MM.1S (cell line): ENCODE measurements at places on chromosomes 3 and 15.

GRCh38 chr3:194268654-194269512, 82.2 kb downstream of the CPN2 start:
- DNase-seq: no peak

GRCh38 chr3:189710620-189711402, 79.6 kb downstream of the TP63 start:
- DNase-seq: no peak

DNA sequence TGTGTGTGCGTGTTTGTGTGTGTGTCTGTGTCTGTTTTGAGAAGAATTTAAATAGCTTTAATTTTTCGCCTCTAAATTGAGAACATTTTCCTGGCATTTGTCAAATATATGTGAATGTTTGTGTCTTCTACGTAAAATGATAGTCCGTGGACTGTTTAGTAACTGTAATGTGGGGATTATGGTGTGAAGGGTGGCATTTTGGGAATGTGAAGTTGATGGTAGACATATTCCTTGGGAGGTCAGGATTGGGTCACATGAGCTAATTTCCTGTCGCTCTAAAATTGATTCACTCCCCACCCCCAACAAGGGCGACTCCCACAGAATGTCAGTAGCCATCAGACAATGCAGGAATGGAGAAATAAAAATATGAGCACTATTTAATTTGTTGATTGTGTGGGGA, 107.3 kb downstream of the ITPR1 start:
- DNase-seq: no peak

DNA sequence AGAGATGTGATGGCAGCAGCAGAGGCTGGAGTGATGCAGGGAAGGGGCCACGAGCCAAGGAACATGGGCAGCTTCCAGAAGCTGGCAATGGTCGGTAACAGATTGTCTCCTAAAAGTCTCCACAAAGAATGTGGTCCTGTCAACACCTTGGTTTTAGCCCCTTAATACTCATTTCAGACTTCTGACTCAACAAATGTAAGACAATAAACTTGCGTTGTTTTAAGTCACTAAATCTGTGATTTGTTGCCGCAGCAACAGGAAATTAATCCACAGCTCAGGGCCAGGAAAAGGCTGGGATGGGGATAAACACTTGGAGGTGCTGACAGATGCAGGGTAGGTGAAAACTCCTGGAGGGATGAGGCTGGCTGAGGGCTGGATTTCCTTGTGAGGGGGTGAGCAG, 69.9 kb downstream of the OXNAD1 start:
- DNase-seq: no peak

GRCh38 chr3:157088601-157089454, 71.1 kb downstream of the CCNL1 start:
- DNase-seq: peak; percentile 99

GRCh38 chr3:48226939-48227338, 3.6 kb downstream of the CAMP start:
- DNase-seq: no peak

GRCh38 chr3:107633327-107634098, 110.8 kb downstream of the BBX start:
- DNase-seq: peak; percentile 63

- no peak for DNase-seq
Measured at GRCh38 chr3:126087552-126088175, 3.7 kb upstream of the SLC41A3 start.

DNA sequence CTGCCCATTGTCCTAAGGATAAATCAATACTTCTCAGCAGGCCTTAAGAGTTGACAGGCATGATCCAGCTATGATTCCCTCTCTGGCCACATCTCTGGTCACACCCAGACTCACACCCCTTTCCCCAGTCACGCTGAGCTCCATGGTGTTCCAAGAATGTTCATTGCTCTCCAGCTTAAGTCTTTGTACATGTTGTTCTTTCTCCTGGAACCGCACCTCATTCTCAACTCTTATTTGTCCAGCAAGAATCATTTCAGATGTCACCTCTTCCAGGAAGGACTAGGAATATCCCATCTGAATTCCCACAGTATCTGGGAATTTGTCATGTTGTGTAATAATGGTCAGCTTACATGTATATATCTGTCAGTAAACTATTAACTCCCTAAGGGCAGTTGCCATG, 118.3 kb upstream of the GALNT15 start:
- no peak for DNase-seq

- DNase-seq: peak; percentile 44
Measured at GRCh38 chr3:187041362-187042307, 97.7 kb downstream of the RPL39L start.

DNA sequence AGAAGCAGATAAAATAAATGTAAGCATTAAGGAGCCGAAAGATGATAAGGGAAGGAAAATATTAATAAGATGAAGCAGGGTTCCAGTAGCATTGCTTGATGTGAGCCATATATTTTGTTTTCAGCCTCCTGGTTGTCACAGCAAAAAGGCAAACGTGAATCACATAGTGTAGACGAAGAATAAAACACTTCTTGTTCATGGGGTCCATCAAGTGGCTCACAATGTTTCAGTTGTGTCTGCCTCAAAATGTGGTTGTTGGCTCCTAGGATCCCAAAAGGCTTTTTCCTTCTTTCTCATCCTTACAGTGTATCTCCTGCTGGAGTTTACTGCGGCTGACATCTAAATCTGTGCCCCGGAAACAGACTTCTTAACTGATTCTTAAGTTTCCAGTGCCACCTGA, 195.1 kb downstream of the GHSR start:
- DNase-seq: no peak

DNA sequence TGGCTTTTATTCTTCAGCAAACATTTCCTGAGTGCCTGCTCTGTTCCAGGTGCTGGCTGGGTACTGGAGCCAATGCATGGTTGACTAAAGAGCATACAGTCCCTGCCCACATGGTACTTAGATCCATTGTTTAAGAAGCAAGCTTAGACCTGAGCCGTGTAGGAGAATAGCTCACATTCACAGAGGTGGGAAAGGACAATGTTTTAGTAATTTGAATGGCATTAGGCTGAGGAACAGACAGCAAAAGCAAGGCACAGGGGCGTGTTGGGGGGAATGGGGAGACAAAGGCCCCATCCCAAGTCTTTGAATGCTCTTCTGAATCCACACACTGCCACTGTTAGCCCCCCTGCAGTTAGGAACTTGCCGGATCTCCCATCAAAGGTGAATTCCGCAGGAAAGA, 388.2 kb upstream of the RGMA start:
- no peak for DNase-seq

DNA sequence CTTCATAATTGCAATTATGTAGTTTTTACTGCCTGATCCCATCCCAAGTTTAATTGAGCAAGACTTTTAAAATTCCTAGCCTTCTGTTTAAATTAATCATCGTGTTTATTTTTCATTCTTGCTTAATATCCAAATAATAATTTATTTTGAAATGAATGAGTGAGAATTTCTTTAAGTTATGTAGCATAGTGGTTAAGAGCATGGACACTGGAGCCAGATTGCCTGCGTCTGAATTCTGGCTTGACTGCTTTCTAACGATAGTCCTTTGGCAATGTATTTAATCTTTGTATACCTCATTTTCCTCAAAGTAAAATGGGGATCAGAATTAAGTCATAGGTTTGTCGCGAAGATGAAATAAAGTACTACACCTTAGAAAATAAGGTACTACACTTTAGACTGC, 71.4 kb downstream of the LRRC49 start:
- no peak for DNase-seq

DNA sequence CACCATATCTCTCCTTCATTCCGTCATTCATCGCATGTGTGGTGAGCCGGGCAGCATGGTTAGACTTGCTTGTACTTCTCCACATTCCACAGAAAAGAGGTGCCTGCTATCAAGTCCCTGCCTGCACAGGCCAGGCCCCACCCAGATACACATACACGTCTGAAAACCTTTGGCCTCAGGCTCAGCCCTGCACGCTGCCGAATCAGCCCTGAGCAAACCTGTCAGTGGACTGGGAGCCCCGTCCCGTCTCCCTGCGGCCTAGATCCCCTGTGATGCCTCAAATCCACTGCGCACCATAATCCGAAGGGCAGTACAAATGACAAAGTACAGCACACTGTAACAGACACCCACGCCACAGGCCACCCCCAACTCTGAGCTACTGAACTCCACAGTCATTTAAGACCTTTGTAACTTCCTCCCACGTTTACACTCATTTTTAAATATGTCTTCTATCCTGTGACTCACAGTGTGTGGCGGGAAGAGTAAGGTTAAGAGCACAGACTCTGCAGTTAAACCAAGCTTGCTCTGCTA, 67.1 kb downstream of the MB21D2 start:
- DNase-seq: no peak

GRCh38 chr3:102715030-102715697, 280.3 kb downstream of the ZPLD1 start:
- DNase-seq: no peak

- no peak for DNase-seq
Measured at GRCh38 chr3:74009961-74010844, 385.5 kb upstream of the PDZRN3 start.

- DNase-seq: peak; percentile 58
Measured at GRCh38 chr15:48966595-48967301, 3.0 kb upstream of the SHC4 start.

GRCh38 chr15:51229907-51230330, 108.5 kb downstream of the CYP19A1 start:
- DNase-seq: peak; percentile 69

DNA sequence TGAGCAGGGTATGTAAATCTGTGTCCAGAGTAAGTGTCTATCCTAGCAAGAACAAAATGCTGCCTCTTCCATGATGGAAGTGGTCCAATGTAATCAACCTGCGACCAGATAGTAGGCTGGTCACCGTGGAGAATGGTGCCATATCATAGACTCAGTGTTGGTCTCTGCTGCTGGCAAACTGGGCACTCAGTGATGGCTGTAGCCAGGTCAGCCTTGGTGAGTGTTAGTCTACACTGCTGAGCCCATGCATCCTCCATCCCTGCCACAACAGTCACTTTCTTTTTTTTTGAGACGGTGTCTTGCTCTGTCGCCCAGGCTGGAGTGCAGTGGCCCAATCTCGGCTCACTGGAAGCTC, 69.3 kb downstream of the CHRD start:
- no peak for DNase-seq

GRCh38 chr3:86794361-86795065, 196.4 kb downstream of the VGLL3 start:
- no peak for DNase-seq

DNA sequence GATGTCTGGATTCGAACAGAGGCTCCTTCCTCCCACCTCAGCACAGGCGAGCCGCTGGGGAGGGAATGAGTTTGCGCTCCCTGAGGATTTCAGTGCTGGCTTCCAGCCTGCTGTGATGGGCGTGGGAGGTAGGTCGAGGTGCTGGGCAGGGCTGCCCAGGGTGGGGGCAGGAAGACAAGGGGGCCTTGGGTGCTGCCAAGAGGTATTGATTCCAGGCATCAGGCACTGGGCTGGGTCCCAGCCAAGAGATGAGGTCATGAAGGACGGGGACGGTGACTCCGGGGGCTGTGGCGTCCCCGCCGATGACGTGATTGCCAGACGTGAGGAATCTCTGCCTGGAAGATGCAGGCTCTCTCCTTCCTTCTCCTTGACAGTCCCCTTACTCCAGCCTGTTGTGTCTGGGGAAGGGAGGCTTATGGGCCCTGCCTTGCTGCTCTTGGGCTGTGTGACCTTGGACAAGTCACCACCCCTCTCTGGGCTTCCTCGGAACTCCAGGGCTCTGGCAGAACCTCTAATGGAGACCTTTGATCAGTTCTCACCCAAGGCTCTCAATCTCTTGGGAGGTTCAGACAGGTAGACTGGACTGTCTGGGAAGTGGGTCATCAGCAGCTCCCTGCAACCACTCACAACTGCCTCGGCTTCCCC, 116.8 kb downstream of the FBLN2 start:
- no peak for DNase-seq

DNA sequence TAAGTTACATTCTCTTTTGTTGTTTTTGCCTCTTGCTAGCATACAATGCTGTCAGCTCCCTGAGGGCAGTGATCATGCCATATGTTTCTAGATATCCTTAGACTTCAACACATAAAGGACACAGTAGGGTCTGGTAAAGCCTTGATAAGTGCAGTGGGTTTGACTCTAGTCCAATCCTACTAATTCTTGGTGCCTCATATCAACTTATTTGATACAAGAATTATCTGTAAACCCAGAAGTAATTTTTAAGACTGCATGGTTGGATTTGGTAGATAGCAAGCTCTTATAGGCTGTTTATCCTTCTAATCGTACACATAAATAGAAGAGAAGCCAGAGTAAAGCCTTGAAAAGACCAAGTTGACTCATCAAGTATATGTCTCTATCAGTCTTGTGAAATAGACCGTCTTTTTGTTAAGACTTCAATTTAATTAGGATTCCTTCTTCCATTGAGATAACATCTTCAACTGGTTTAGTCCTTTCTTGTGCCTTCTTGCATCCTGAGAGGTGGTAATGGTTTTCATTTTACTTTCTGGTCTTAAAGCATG, 265.6 kb upstream of the CDIN1 start:
- DNase-seq: no peak

- no peak for DNase-seq
Measured at GRCh38 chr15:91855241-91855640, 1.7 kb downstream of the SLCO3A1 start.

- DNase-seq: peak; percentile 72
Measured at GRCh38 chr3:79018671-79019136, 749.1 kb downstream of the ROBO1 start.

GRCh38 chr3:13718000-13718399, 161.9 kb downstream of the WNT7A start:
- DNase-seq: no peak

DNA sequence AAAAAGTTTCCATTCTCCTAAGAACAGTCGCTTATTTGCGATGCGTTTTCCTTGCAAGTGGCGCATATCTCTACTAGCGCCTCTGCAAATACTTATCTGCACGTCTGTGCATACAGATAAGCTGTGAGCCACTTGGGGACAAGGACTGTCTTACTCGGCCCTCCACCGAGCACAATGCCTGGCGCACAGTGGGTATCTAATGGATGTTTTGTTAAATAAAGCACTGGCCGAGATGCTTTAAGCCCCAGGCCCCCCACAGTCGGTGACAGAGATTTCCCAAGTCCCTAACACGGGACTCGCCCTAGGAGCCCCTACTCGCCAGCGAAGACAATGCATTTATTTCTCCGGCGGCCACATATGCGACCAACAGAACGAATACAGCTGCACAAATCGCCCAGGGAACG, 503 bp downstream of the HLTF start:
- peak; percentile 54 for DNase-seq

DNA sequence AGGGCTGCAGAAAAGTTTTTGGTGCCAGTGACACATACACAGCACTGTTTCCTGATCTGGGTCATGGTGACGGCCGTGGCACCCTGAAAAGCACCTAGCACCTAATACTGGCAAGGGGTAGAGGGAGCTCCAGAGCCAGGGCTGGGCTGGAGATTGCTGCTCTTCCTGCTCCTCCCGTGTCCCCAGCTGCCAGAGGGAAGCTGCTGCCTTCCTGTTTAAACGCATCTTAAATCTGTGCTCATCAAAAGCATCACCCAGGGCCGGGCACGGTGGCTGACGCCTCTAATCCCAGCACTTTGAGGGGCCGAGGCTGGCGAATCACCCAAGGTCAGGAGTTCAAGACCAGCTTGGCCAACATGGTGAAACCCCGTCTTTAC, 156.7 kb upstream of the MEF2A start:
- DNase-seq: no peak

GRCh38 chr15:67186226-67186649, 68.2 kb downstream of the AAGAB start:
- no peak for DNase-seq

GRCh38 chr3:166569589-166569988, 732.4 kb upstream of the BCHE start:
- no peak for DNase-seq

GRCh38 chr3:182450942-182451787, 342.1 kb upstream of the ATP11B start:
- no peak for DNase-seq

GRCh38 chr15:77387365-77388105, 32.4 kb downstream of the PEAK1 start:
- DNase-seq: no peak

GRCh38 chr15:79083154-79083553, 7.4 kb downstream of the RASGRF1 start:
- DNase-seq: no peak
